ENCODE measurements at places on chromosomes 4 and X.

DNA sequence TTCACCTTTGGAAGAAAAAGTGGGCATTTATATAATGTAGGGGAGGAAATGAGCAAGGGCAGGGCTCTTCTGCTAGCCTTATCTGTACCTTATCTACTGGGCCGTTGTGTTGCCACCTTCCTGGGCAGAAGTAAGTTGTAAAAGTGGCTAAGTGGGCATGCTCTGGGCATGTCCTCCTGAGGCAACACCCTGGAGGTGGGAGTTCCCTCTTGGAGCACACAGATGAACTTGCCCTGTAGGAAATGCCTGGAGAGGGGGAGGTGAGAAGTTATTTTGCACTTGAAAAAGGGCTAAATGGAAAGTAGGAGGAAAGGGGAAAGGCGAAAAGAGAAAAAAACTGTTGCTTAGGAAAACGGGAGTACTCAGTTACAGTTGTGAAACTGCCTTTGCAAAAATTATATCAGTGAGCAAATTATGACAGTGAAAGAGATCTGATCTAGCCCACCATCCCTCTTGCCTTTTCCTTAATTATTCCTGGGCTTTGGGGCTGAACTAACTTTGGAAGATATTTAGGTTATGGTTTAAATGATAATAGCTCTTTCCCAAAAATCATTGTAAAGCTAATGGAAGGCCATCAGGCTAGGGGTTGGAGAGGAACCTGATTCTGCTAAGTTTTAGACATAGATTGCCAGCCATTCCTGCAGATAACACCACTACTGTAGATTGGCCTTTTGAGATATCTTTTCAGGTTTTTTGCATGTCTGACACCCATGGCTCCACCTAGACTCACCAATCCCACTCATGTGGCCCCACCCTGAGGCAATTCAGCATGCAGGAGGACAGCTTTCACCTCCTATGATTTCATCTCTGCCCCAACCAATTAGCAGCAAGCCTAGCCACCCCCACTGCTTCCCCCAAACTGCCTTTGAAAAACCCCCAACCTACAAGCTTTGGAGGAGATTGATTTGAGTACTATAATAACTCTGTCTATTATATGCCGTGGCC lies 20.5 kb upstream of the ZNF81 start:
- DNase-seq: no peak

DNA sequence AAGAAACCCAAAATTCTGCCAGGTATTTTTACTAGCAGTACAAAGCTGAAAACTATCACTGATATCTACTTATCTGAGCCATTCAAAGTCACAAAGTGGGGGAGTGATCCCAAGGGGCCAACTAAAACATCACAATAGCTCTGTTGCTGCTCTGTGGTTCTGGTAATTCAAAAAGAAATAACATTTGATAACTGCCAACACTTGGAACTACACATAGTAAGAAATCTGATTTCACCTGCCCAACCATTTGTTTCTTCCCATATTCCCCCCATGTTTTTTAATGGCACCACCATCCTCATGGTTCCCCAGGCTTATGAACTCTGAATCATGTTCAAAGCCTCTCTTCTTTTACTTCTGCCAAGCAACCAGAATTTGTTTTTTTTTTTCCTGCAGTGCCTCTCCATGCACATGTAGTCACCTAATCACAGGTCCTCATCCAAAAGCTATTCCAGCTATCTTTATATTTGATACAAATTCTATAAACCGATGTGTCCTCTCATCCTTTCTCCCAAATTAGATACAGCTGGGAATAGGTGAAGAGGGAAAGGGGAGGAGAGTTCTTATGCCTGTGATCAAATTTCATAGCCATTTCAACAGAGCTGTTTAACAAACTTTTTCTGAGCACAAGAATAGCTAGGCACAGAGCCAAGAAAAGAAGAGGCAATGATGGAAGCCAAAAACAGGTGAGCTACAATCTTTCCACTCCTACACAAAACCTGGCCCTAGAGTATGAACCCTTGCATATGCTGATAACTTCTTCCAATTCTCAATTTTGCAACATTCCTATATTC lies 7.7 kb downstream of the AMMECR1 start:
- no peak for DNase-seq

DNA sequence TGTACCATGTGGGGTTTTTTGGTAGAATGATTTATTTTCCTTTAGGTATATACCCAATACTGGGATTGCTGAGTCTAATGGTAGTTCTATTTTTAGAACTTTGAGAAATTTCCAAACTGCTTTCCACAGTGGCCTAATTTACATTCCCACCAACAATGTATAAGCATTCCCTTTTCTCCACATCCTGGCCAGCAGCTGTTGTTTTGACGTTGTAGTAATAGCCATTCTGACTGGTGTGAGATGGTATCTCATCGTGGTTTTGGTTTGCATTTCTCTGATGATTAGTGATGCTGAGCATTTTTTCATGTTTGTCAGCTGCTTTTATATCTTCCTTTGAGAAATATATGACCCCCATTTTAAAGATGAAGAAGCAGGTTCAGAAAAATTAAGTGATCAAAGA lies 153.7 kb downstream of the CBR4 start:
- DNase-seq: no peak

DNA sequence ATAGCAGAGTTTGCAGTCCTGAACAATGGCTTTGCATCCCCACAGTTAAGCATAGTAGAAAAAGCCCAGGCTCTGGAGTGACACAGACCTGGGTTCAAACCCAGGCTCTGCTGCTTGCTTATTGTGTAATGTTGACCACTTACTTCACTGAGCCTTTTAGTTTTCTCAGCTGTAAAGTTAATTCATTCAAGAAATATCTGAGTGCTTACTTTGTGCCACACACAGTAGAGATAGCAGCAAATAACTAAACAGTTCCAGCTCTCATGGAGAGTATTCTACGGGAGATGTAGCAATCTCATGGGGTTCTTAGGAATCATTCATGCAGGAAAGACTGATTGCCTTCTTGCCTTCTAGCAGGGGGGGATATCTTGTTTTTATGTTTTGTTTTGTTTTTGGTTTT lies 63.2 kb downstream of the SLC9A6 start:
- no peak for DNase-seq

GRCh38 chrX:102712981-102713625 lies 855 bp downstream of the GPRASP2 start:
- peak; percentile 39 for DNase-seq

- DNase-seq: no peak
These were observed 21.0 kb downstream of the SAT1 start for GRCh38 chrX:23803931-23804381.

- no peak for DNase-seq
These were observed 34.6 kb upstream of the DCAF8L2 start for GRCh38 chrX:27555514-27555913.

- no peak for DNase-seq
These were observed 418.6 kb upstream of the DIPK2B start for GRCh38 chrX:45619290-45619689.

GRCh38 chr4:56427179-56427578 lies 8.2 kb downstream of the PPAT start:
- no peak for DNase-seq

DNA sequence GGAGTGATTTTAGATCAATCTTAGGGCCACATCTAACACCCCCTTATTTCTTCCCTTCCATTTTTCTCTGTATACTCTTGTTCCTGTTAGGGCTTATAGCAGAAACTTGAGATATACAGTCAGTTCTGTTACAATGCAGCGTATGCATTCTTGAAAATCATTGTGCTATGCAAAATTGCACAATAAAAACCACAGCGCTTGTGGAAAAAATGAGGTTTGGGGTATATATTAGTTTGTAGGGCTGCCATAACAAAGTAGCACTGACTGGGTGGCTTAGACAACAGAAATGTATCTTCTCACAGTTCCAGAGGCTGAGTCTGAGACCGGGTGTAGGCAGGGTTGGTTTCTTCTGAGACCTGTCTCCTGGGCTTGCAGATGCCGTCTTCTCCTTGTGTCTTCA lies 59.0 kb downstream of the WWC2 start:
- DNase-seq: no peak

GRCh38 chrX:154733066-154733425 lies 17.8 kb downstream of the GAB3 start:
- DNase-seq: no peak

DNA sequence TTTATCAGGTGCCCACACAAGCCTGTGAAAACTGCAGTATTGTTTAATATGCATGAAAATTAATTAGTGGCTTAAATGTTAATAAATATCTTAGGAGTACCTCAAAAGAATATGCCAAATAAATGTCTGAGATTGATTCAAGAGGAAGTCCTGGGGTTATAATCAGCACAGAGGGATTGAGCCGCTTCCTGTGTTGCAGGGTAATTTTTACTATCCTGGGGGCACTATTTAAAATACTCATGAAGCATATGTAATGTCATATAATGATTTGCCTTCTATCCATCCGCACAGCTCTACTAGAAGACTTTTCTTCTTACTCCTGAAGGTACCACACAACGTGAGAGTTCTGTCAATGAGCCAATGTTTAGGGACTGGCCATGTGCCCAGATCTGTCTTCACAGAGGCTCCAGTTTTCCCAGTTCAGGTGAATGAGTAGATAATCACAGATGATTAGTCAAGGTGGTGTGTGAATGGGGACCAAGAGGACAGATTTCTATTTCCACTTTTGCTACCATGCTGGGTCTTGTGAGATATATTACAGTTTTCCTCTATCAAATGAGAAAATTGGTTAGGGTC lies 233.3 kb downstream of the USP46 start:
- DNase-seq: no peak

- DNase-seq: no peak
These were observed 485.7 kb upstream of the HS3ST1 start for GRCh38 chr4:11914406-11914805.

DNA sequence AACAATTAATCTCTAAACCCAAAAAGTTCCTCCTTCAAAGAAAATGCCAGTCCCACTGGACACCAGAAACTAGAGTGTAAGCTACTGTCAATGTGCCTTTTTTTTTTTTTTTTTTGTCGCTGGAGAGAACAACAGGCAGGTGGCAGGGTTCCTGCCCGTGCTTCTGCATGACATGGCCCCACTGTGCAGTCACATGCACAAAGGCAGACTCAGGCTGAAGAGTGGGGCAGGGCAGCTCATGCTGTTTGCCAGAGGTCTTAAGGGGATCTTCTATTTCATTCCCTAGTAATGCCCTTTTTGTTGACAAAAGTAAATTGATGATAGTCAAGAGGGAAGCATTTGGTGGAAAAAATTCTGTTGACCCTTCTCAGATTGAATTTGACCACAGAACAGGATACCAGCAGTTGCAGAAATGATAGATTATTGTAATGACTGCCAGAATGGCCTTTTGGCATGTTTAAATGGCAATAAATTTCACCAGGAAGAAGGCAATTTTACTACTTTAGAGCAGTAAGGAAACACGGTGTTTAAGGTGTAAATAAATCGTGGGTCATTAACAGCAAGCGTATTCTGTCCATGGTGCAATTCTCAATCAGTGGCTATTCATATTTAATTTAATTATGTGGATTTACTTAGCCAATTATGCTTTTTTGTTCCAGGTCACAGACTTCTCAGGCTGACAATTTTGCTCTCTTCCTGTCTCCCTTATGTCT lies 80.9 kb downstream of the NKX6-1 start:
- DNase-seq: no peak

- DNase-seq: no peak
These were observed 21.5 kb upstream of the RNF150 start for GRCh38 chr4:141154725-141155124.

DNA sequence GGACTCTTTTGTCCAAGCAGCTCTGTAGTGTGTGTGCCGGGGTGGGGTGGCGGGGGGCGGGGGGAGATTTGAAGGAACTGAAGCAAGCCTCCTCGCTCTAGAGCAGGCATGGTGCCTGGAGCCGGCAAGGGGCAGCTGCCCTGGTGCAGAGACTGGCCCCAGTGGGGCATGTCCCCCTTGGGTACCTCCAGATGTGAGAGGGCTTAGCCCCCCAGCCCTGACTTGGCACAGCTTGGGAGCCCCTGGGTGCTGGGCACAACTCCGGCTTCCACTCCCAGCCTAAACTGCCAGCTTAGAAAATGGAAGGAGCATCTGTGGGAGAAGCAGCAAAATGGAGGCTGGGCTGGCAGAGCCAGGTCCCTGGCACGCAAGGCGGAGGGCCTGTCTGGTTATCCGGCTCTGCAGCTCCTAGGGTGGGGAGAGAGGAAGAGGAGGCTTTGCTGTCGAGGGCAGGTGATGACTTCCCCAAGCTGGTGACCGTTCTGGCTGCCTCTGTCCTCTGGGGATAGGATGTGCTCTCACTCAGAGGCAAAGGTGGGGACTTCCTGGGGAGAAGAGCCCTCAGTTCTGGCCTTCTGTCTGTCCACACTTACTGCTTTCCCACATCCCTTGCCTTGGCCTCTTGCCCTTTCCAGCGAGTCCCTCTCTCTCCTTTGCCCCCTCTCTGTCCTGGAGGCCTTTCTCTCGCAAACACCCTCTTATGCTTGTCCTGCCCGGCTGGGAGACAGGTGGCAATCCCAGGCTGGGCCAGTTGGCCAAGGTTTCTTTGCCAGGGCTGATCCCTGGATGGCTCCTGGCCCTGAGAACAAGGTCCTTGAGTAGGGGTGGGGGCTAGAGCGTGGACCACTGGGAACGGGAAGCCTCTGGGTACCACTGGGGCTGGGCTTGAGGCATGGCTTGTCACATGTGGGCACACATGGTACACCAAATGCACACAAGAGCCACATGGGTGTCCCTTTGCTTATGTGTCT lies 2.0 kb downstream of the DLG3 start:
- no peak for DNase-seq

Data from glutamatergic neuron (in vitro differentiated cells).